ENCODE measurements at places on chromosomes 1 and 21.

GRCh38 chr1:41221995-41222394, 20.1 kb downstream of the SCMH1 start:
- no peak for DNase-seq

DNA sequence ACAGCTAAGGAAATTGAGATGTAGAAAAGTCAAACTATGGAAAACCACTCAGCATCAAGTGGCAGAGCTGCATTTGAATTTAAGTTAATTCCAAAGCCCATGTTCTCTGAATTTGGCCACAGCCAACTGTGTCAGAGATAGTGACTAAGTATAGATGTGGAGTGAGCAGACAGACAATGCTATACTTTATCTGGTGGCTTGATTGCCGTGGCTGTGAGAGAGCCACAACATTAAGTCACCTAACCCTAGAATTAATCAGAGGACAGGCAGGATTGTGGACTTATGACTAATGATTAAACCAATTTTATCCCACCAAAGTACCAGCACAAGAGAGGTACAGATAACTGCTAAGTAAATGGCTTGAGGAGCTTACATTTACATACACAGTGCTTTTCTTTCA, 209.8 kb downstream of the TPR start:
- DNase-seq: no peak

- DNase-seq: no peak
Measured at GRCh38 chr1:226094451-226094850, 31.9 kb downstream of the H3-3A start.

DNA sequence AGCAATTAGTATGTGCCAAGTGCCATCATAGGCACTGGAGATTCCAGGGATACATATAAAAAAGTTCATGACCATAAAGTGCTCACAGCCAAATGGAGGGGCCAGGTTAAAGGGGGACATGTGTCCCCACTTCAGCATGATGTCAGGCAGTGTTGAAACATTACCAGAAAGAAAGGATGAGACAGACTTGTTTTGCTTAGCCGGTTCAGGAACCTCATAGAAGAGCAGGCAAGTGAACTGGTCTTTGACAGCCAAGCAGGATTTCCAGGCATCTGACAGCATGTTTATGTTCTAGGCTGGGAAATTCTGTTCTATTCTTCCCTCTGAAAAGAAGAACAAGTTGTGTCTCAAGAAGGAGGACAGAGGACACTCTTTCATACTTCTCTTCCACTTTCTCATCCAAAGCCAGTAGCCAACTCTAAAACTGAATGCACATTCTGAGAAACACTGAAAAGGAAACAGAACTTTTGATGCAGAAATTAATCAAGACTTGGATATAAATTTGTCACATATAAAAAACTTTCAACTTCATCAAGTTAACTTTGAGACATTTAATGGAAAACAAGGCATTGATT, 39.7 kb downstream of the GLUL start:
- DNase-seq: no peak

- no peak for DNase-seq
Measured at GRCh38 chr1:59504276-59504675, 207.4 kb downstream of the FGGY start.

DNA sequence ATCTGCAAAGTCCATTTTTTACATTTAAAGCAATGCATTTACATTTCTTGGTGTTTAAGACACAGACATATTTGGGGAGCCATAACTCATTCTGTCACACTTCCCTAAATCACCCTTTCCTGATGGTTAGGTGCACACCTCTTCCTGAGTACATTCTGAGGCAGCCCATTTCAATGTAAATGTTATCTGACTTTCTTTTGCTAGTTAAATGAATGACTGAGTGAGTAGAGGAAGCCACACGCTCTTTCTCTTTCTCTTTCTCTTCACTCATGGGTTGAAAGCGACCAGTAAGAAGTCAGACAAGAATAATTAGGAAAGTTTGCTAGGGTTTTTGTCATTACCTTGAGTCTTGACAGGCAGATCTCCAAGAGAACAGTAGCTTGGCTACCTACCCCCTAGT, 143.1 kb downstream of the S1PR1 start:
- no peak for DNase-seq

DNA sequence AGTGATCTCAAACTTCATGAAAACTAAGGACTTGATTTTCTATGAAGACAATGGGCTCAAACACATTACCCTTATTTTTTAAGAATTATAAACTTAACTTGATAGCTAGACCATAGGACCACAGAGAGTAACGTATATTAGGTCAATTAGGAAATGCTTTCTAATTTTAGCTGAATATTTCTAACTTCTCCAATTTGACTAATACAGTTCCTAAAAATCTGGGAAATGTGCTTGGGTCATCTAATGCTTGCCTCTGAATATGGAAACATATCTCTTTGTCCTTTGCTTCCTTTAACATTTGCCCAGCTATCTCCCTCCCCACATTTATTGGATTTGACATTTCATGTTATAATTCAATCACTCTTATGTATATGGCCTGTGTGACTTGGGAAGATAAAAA, 141.4 kb downstream of the LHX8 start:
- DNase-seq: no peak

- DNase-seq: peak; percentile 50
Measured at GRCh38 chr1:14486401-14487201, 111.9 kb upstream of the KAZN start.

GRCh38 chr1:98164509-98164908, 243.7 kb upstream of the DPYD start:
- no peak for DNase-seq

DNA sequence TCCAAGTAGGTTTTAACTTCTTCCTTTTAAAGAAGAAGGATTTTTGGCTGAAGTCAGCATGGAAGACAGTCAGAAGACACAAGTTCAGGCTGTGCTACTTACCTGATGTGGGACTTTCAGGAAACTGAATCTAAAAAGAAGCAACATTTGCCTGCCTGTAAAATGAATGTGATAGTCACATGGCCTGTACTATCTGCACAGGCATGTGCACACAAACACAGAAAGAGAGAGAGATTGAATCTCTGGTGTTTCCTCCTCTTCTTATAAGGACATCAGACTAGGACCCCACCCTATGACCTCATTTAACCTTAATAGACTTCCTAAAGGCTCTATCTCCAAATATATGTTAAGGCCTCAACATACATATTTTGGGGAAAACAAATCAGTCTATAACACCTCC, 542.9 kb downstream of the PLPP3 start:
- no peak for DNase-seq

GRCh38 chr1:192969091-192969490, 90.1 kb downstream of the UCHL5 start:
- no peak for DNase-seq

DNA sequence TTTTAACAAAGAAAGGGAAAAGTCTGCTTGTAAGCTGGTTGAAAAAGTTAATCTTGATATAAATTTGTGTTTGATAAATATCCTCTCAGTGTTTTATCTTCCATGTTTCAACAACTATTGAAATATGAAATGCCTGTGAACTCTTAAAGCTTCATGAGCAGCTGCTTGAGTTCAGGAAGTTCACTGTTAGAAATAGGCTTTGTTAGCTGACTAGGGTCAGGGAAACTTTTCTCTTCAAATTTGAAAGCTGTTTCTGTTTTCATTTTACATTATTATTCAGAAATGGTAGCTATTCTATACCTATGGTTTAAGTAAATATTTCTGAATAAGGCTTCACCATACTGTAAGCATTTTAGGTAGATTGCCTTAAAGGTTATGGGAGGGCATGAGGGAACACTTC, 191.7 kb downstream of the HS2ST1 start:
- no peak for DNase-seq

DNA sequence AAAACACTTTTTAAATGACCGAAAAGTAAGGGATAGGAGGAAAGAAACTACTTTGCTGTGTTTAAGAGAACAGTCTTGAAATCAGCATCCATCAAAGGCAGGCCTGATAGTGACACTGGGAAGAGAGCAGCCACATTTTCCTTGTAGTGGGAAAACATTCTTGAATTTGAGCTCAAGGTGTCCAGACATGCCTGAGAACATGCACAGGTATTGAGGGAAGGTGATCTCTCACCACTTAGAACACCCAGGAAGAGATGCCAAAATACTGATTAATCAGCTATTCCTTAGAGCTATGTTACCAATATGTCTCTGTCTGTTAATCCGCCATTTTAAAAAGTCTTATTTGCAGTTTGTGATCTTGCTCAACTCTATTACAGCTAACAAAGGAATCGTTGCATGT, 25.9 kb downstream of the IL12RB2 start:
- DNase-seq: no peak

DNA sequence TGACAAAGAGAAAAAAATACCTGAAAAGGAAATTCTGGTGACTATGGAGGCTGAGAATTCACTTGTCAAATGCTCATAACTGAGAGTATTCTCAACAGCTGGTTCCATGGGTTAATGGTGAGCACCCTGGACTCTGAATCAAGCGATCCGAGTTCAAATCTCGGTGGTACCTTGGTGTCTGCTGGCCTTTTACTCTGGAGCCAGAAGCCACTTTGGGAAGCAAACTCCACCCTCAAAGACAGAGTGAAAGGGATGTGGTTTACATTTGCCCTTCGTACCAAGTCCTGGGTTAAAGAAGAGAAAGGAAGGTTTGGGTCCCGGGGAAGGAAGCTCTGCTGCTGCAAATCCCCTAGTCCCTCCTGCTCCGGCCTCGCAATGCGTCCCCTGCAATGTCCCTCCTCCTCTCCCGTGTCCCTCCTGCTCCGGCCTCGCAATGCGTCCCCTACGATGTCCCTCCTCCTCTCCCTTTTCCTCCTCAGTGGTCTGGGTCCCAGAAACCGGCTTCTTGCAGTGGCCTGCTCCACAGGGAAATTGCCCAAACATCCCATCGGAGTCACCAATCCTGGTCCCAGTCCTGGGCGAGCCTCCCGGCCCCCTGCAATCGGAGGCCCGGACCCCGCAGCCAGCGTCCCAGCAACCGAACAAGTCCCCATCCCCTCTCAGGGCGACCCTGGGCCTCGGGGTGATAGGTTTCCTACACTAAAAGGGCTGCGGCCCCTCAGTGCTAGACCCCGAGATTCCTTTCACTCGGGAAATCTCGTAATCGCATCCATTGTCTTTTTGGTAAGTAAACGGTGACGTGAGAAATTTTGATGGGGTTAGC, 129.4 kb downstream of the PPIAL4G start:
- no peak for DNase-seq

GRCh38 chr1:152502496-152503180, 8.0 kb upstream of the LCE5A start:
- DNase-seq: no peak

DNA sequence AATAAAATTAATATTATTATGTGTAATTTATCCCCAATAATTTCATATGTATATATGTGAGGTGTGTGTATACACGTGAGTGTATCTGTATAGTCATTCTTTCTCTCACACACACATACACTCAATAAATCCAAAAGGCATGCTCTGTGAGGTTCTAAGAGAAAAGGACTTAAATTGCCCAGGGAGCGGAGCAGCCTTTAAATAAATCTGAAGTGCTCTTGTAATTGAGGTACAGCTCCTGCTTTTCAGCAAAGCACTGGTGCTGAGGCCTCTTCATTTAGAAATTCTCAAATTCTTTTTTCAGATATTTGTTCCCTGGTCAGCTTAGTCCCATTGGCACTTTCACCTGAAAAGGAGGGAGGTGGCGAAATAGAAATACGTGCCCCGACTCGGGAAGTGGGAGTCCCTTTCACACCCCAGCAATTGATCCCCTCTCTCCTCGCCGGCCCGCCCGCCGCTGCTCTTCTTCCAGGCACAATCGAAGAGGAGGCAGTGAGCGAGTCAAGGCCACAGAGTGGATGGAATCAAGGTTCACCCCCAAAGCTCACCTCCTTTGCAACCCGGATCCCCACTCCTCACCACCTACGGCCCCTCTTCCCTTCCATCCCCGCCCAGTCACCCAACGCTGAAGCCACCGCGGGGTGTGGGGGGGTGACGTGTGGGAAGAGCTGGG, 944 bp downstream of the PLPPR5 start:
- no peak for DNase-seq
